ENCODE measurements at places on chromosomes 13 and 19.

DNA sequence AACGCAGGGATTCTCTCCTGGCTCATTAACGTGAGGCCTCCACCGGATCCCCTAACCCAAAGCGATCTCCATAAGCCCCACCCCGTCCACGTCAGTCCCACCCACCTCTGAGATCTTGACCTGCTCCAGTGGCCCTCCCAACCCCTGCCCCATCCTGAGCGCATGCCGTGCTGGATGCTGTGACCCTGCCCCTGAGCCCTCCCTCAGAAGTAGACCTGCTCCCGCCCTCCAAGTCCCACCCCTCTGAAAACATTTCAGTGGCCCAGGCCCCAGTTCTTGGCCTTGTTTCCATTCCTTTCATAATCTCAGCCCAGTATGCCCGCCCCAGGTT is 19.9 kb downstream of the LMTK3 start:
- DNase-seq: no peak

DNA sequence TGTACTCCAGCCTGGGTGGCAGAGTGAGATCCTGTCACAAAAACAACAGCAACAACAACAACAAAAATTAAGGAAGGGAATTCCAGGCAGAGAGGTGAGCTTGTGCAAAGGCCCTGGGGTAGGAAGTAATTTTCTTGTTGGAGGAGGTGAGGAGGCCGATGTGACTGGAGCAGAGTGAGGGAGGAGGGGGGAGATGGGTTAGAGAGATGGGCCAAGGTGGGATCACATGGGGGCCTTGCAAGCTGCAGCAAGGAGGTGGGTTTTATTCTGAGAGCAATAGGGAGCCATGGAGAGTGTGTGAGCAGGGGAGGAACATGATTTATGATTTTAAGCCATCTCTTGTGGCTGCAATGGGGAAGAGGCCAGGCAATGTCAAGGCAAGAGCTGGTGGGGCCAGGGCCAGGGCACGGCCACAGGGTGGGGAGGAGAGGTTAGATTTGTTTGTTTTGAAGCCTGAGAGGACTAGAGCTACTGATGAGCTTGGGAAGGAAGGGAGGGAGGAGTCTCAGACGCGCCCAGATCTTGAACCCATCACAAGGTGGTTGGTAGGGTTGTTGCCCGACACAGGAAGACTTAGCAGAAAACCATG is 12.5 kb upstream of the COMP start:
- DNase-seq: no peak

- no peak for DNase-seq
Measured at GRCh38 chr13:97264663-97265062, 42.5 kb downstream of the MBNL2 start.

- no peak for DNase-seq
Measured at GRCh38 chr19:5690955-5691821, 1.1 kb downstream of the RPL36 start.

GRCh38 chr19:18107235-18107634 is 9.7 kb downstream of the MAST3 start:
- DNase-seq: no peak

GRCh38 chr13:111973186-111973585 is 93.8 kb upstream of the SOX1 start:
- DNase-seq: peak; percentile 61

- no peak for DNase-seq
Measured at GRCh38 chr13:26017196-26017921, 34.5 kb downstream of the SHISA2 start.

DNA sequence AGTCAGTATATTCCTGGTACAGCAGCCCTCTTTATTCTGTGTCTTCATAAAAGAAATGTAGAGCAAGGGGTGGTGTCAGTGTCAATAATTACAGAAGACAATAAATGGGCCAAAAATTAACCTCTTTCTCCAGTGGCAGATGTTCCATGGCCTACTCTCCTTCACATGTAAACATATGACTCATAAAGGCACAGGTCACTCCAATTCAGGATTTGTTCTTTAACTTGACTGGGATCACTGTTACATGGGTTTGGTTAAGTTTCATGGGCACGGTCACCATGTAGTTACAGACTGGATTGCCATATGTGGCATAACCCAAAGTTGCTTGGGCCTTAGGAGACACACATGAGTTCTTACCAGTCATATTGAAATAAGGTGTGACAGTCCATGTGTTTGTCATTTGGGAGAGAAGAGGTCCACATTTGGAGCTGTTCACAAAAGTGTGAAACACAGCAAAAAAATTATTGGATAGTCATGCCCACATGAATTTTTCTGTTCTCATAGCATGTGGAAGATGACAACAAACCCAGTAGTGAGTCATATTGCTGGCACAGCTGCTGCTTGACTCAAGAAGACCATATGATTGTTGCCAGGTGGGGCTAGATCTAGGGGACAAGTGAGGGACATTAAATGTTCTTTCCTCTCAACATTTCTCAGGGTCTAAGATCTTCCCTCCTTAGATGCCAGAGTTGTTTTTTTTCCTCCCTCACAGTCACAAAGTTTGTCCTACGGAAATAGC is 68.1 kb upstream of the HTR2A start:
- no peak for DNase-seq

- no peak for DNase-seq
Measured at GRCh38 chr19:35436477-35437405, 11.3 kb upstream of the FFAR2 start.

All from NCI-H526 treated with DMSO at 0.1 percent for 48 hours (cell line).